ENCODE measurements at places on chromosomes 5 and 9. TPM values are rescaled to one million over a fixed set of nuclear protein-coding genes. Genes with fewer than 3 reads are reported as not detected.

GRCh38 chr9:13478160-13478559 lies 198.7 kb upstream of the MPDZ start:
- DNase-seq, result no peak

DNA sequence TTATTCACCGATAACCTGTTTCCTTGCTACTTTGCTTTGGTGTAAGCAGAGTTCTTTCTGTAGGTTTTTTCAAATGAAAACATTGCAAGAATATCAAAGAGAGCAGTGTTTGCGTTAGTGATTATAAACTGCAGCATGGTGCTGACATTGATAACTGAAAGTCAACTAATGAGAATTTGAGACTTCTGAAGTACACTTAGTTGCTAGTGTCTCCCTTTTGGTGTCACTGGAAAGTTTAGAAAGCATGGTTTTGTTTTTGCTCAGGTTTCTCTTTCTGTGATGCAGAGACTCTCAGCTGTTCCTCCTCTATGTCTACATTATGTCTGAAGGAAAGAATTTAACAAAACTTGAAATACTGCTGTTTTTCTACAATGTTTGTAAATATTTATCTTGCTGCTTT lies 80.2 kb upstream of the ZNF169 start:
- DNase-seq, result no peak

DNA sequence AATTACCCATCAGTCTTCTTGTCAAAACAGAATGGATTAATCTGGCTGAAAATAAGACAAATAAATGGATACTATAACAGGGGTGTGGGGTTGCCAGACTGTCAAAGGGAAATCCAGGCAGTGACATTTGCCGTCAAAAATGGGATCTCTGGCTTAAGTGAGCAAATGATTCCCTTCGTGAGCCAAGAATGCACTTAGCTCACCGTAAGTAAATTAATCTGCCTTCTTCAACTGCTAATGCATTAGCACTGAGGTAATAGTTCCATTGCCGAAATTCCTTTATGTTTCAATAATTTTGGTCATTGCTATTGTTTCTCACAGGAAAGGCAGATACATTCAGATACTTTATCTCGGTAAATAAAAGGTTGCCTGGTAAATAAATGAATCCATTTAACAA lies 377.8 kb downstream of the KIAA0825 start:
- DNase-seq, result no peak

The DAB2IP gene
- 31.0 TPM for total RNA-seq
